Activated CD4-positive, alpha-beta T cell treated with anti-CD3 and anti-CD28 coated beads, Interleukin-2, amount 50 U/mL, for 4 hours (primary cell): ENCODE measurements at places on chromosomes 11 and 22.

- DNase-seq: no peak
These were observed 562.5 kb downstream of the MN1 start for GRCh38 chr22:27238935-27239510.

- no peak for DNase-seq
These were observed 15.4 kb upstream of the ANGPTL5 start for GRCh38 chr11:101931692-101932091.

- DNase-seq: no peak
These were observed 690.3 kb downstream of the FAM181B start for GRCh38 chr11:82043316-82043715.

DNA sequence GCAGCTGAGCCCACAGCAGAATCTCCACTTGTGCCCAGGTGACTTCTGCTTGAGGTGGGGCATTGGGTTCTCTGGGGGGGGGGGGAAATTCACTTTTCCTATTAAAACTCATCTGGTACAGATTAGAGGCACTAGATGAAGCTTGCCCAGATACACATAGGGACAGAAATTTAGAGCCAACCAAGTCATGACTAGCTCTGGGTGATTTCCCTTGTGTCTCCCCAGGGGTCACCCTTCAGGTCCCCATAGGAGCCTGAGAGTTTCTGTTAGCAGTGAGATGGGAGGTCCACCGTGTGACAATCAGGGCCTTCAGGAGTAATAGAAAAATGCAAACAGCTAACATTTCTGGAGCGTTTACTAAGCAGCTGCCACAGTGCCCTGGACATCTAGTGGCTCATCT, 77.0 kb downstream of the NAT10 start:
- DNase-seq: no peak

DNA sequence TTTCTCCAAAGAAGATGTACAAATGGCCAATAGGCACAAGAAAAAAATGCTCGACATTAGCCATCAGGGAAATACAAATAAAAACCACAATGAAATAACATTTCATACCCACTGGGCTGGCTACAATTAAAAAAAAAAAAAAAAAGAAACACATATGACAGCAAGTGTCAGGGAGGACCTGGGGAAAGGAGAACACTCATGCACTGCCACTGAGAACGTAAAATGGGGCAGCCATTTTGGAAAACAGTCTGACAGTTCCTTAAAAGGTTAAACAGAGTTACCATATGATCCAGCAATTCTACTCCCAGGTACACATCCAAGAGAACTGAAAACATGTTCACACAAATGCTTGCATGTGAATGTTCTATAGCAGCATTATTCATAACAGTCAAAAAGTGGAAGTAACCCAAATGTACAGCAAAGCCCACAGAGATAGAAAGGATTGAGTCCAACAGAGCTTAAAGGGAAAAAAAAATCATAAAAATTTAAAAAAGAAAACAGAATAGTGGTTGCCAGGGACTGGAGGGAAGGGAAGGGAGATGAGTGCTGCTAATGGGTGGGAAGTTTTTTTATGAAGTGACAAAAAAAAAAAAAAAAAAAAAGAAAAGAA, 48.4 kb upstream of the CYP2D6 start:
- no peak for DNase-seq

GRCh38 chr22:37416389-37416788, 10.9 kb downstream of the ELFN2 start:
- no peak for DNase-seq

DNA sequence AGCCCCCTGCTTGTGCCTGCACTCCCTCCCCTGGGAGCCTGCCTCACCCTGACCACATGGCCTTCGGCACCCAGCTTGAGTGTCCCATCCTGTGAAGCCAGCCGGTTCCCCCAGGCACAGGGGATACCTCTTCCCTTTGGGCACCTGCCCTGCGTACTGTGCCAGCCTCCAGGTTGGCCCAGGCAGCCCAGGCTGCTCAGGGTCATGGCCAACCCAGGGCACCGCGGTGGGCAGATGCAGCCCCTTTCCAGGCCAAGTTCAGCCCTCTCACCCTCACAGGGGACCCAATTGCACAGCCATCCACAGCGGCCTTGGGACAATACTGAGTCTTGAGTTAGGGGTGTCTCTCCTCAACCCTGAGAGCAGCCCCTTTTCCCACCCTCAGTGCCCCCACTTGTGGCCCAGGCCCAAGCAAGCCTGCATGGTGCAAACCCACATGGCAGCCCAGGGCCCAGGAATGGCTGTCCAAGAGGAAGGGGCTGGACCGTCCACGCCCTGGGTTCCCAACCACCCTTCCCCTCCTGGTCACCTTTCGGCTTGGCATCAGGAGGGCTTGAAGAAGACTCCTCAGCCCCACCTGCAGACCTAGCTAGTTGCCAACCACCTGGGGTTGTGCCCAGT, 87.7 kb downstream of the CDKN1C start:
- no peak for DNase-seq

- DNase-seq: peak; percentile 22
These were observed 14.6 kb downstream of the ACAT1 start for GRCh38 chr11:108135845-108136544.

DNA sequence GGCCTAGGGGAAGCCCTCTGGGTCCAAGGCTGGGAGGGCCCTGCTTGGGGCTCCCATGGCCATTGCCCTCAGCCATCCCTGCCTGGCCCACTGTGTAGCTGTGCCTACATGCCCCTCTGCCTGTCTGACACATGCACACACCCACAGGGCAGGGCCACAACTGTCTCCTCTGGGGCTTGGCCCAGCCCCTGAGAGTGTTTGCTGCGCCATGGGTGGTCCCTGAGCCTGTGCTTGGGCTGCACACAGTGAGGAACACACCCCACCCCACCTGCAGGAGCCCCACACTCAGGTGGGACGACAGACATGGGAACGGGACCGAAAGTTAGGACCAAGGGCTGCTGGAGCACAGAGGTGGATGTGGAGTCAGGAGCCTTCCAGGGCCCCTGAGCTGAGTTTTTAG, 489.5 kb downstream of the TBC1D22A start:
- DNase-seq: no peak
